Skeletal muscle cell (primary cell): ENCODE measurements at places on chromosomes 7 and 10.
A peak's percentile ranks its signal among the peaks of the same experiment; 100 is the strongest.

DNA sequence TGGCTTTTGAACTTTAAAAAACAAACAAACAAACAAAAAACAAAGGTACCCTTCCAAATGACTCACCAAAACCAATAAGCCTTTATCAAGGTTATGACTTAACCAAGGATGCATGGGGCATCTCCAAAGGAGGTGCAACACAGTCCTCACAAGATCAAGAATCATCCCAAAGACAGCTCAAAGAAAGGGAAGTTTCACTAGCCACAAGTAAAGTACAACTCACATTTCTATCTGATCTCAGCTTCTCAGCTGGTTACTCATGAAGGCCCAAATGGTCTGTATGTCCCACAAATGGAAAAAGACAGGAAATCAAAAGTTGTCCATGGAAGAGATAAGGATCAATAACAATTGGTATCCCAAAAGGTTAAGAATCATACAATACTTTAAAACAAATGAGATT lies 6.0 kb upstream of the MKLN1 start:
- DNase-seq = no peak

- DNase-seq = no peak
Observed at GRCh38 chr7:69696054-69696591, 97.8 kb downstream of the AUTS2 start.

DNA sequence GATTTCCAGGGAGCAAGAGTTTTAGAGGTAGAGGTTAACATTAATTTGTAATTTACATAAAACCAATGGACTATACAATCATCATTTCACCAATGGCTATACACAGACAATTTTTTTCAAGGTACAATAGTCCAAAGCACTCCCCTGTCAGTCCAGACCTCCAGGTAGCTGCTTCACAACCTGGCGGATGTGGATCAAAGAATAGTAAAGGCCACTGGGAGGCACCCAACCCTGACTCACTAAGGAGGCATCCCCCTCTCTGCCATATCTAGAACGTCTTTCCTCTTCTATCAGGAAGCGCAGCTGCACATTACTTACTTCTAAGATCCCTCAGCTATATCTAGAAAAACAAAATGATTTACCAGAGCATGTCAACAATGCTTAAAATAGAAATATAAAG lies 217.7 kb upstream of the AOAH start:
- DNase-seq = no peak

GRCh38 chr10:96830511-96831199 lies 1.4 kb upstream of the LCOR start:
- no peak for DNase-seq

- no peak for DNase-seq
Observed at GRCh38 chr7:140008755-140009610, 53.8 kb downstream of the PARP12 start.

DNA sequence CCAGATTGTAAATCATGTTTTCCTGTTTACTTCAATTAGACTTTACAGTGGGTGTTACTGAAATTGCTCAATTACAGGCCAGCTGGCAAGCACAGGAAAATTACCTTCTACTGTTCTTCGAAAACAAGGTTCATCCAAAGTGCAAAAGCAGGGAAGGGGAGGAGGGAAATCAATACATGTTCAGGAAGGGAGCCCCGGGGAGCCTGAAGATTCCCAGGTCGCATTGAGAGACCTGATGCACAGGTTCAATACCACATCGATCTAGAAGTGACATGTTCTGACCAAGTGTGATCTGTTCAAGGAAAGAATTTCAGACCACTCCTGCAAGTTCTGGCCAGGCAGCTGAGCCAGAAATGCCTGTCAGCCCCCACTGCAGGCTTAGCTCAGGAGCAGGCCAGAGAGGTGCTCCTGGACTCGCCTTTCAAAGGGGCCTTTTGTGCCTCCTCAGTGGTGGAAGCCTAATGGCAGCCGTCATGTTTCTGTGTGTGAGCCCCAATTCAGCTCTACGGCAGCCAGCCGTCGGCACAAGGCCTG lies 35.9 kb downstream of the FAM53B start:
- no peak for DNase-seq

GRCh38 chr10:35331894-35332640 lies 4.2 kb upstream of the CCNY start:
- DNase-seq = peak; percentile 95

- DNase-seq = no peak
Observed at GRCh38 chr10:99921948-99922347, 87.8 kb downstream of the DNMBP start.
